WTC11 (cell line): ENCODE measurements at places on chromosomes 1 and 21. TPM values are rescaled to one million over a fixed set of nuclear protein-coding genes. Genes with fewer than 3 reads are reported as not detected.

TFAP2E gene
- 1.5 to 1.7 TPM (median 1.5 TPM) in 3 replicates for total RNA-seq

LIPI gene
- total RNA-seq = not detected in 3 replicates

TMEM9 gene
- 97.5 to 109 TPM (median 102 TPM) in 3 replicates for total RNA-seq

FHAD1 gene
- 2.6 to 3.0 TPM (median 2.9 TPM) in 3 replicates for total RNA-seq

FRRS1 gene
- 6.0 to 6.2 TPM (median 6.1 TPM) in 3 replicates for total RNA-seq

GRCh38 chr1:53015508-53015860 lies 46.5 kb upstream of the PODN start:
- H3K27me3 ChIP-seq = no peaks in the 10 kb centered on the region; the same call in 1 of the 2 replicates
- peak overlapping the region; percentile 81 for H3K4me3 ChIP-seq
- no peaks in the 10 kb centered on the region for H3K36me3 ChIP-seq
- DNase-seq = no peak
- peak overlapping the region; percentile 2 for H3K27ac ChIP-seq

DNA sequence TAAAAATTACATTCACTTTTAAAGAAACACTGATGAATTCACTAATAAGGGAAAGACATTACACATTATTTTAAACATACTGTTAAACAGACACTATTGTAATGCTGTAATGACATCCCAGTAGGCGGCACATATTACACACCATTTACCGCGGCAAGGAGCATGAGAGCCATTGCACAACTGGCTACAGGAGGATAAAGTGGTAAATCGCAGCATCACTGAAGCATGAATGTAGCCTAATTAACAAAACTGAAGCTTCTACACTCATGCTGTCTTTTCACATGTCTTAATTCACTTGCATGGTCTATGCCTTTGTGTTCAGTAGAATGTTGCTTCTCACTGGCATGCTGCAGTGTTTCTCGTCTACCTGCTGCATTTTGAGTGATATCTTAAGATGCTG lies 1046.0 kb downstream of the MRPL39 start:
- H3K4me3 ChIP-seq = no peak overlapping the region
- H3K4me1 ChIP-seq = no peaks in the 10 kb centered on the region
- H3K27me3 ChIP-seq = peaks cover 4% of the 10 kb centered on the region
- DNase-seq = no peak
- peaks cover 58% of the 10 kb centered on the region for H3K36me3 ChIP-seq
- no peak overlapping the region for H3K27ac ChIP-seq

DNA sequence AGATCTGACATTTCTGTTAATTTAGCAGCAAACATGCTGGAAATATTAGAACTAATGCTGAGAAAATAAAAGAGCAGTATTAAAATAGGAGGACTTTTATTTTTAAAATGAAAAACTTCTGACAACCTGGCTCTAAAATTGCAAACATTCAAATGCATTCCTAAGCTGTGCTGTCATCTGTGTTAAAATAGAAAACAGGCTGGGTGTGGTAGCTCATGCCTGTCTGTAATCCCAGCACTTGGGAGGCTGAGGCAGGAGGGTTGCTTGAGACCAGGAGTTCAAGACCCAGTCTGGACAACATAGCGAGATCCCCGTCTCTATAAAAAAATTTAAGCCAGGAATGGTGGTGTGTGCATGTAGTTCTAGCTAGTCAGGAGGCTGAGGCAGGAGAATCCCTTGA lies 44.6 kb downstream of the MIGA1 start:
- no peak overlapping the region for H3K4me3 ChIP-seq
- peaks cover 11% of the 10 kb centered on the region for H3K36me3 ChIP-seq
- H3K27me3 ChIP-seq = no peaks in the 10 kb centered on the region
- no peaks in the 10 kb centered on the region for H3K4me1 ChIP-seq
- H3K27ac ChIP-seq = no peak overlapping the region

GRCh38 chr1:39890273-39890672 lies 7.0 kb upstream of the TRIT1 start:
- peaks cover 37% of the 10 kb centered on the region for H3K4me1 ChIP-seq
- DNase-seq = no peak
- no peak overlapping the region for H3K27ac ChIP-seq

- no peak for DNase-seq
- H3K4me1 ChIP-seq = peaks cover 8% of the 10 kb centered on the region; the same call in 1 of the 2 replicates
- H3K27ac ChIP-seq = no peak overlapping the region
These were observed 43.6 kb upstream of the CCDC190 start for GRCh38 chr1:162904579-162904978.

DNA sequence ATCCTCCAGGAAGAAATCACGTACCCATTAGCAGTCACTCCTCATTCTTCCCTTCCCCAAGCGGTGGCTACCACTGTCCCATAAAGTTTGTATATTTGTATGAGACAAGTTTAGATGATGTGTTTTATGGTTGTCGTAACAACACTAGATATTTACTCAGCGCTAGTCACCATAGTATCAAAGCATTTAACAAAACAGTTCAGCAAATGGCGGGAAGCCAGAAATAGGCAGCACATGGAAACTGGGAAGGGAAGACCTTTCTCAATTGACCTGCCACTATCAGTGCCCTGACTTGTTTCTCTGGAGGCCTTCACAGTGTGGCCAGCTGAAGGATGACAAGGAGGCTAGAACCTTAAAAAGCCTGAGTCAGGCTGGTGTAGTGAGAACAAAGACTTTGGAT lies 31.1 kb downstream of the CNST start:
- no peaks in the 10 kb centered on the region for H3K36me3 ChIP-seq
- H3K27me3 ChIP-seq = no peaks in the 10 kb centered on the region
- no peaks in the 10 kb centered on the region for H3K4me1 ChIP-seq
- no peak for DNase-seq
- no peak overlapping the region for H3K27ac ChIP-seq

DNA sequence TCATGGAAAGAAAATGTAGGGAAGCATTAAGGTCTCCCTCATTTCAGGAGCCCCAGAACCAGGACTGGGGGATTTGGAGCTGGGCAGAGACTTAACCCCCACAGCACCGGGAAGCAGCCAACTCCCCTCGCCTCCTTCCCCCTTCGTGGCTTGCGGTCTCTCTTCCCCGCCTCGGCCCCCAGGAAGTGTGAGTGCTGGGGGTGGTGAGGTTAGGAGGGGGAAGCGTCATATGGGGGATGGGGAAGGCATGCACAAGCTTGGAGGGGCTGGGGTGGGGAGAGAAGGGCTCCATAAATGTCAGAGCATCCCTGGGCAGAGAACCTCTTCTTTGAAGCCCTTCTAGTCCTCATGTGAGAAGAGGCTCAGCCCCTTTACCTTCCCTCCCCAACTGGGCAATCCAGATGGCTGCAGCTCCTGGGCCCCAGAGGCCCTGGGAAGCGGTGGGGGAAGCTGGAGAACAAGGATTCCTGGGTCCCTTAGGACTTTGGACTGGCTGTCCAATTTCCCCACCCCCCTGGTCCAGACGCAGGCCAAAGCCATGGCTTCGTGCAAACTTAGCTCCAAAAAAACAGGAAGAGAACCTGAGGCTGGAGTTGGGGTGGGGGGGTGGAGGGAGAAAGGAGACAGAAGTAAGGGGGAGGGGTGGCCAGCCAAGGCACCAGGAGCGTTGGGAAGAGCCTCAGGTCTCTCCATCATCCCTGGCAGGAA lies 7.8 kb downstream of the ZBTB7B start:
- H3K36me3 ChIP-seq = peaks cover 4% of the 10 kb centered on the region; the same call in 1 of the 2 replicates
- H3K27me3 ChIP-seq = no peaks in the 10 kb centered on the region
- DNase-seq = no peak
- peaks cover 52% of the 10 kb centered on the region for H3K4me1 ChIP-seq

DNA sequence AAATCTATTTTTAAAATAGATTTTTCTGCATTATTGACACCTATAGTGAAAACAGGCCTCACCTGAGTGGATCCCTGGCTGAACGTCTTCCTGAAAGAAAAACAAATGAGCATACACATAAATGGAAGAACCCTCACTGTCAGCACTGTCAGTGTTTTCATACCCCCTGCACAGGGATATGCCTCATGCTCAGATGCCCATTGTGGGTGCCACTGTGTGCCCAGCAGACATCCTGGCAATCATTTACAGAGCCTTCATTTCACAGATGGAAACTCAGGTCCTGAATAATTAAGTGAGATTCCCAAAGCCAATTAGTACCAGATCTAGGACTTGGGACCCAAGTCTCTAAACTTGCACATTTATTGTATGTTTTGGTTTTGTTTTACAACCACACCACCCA lies 19.9 kb downstream of the FCRL1 start:
- H3K27ac ChIP-seq = no peak overlapping the region
- no peaks in the 10 kb centered on the region for H3K4me1 ChIP-seq
- no peak overlapping the region for H3K4me3 ChIP-seq
- no peaks in the 10 kb centered on the region; the same call in 1 of the 2 replicates for H3K27me3 ChIP-seq
- H3K36me3 ChIP-seq = no peaks in the 10 kb centered on the region
- no peak for DNase-seq

GRCh38 chr1:39711966-39712340 lies 20.7 kb upstream of the HPCAL4 start:
- peak; percentile 70 for DNase-seq
- H3K27me3 ChIP-seq = peaks cover 100% of the 10 kb centered on the region
- H3K4me3 ChIP-seq = no peak overlapping the region
- no peak overlapping the region for H3K27ac ChIP-seq

- H3K27ac ChIP-seq = no peak overlapping the region
- peaks cover 44% of the 10 kb centered on the region for H3K36me3 ChIP-seq
- H3K4me3 ChIP-seq = peak overlapping the region; percentile 76
These were observed 1.7 kb downstream of the RCC2 start for GRCh38 chr1:17437580-17438317.

DNA sequence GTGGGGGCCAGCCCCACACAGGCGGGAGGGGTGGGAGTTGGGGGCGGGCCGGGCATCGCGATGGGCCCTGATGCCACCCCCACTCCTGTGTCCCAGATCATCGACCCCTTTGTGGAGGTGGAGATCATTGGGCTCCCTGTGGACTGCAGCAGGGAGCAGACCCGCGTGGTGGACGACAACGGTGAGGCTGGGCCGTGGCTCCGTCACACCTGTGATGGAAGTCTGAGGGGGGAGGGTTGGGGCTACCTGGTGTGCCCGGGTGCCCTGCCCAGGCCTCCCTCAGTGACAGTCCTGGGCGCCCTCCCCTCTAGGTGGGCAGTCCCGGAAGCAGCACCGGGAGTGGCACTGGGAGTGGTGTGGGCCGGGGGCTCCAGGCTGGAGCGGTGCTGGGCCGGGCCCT lies 22.6 kb downstream of the PLCH2 start:
- H3K27me3 ChIP-seq = no peaks in the 10 kb centered on the region
- no peak for DNase-seq
- no peak overlapping the region for H3K27ac ChIP-seq
- no peaks in the 10 kb centered on the region for H3K36me3 ChIP-seq

DNA sequence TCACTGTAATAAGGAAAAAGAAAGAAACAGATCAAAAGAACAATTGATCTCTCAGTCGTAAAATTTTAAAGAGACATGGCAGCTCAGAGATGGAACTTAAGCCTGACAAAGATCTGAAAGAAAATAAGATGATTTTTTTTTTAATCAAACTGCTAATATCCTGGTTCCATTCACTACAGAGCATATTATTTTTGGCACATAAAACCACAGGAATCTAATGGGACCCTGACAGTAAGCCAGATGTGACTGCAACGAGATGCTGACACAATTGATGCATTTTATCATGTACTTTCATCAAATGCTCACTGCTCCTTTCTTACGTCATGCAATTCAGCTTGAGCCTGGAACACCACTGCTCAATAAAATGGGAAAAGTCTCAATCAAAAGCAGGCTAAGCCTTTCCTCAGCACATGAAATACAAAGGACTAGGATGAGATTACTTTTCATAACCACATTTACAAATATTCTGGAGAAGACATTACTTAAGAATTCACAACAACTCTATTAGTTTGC lies 16.6 kb downstream of the GPATCH2 start:
- H3K4me3 ChIP-seq = no peak overlapping the region
- no peaks in the 10 kb centered on the region for H3K27me3 ChIP-seq

DNA sequence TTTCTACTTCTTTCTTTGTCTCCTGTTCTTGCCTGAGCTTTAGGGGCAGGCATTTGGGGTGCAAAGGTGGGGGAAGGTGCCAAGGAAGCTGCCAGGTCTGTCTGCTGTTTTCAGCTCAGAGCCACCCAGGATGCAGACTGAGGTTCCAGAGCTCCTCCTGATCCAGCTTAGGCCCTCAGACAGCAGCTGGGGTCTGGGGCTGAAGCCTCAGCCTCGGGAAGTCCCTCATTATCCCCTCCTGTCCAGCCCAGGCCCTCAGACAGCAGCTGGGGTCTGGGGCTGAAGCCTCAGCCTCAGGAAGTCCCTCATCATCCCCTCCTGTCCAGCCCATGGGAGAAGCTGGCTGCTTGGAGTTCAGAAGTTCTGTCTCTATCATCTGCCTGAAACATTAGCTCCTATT lies 257.7 kb upstream of the CSF3R start:
- H3K4me1 ChIP-seq = peaks cover 28% of the 10 kb centered on the region
- no peak overlapping the region for H3K27ac ChIP-seq
- peaks cover 4% of the 10 kb centered on the region for H3K36me3 ChIP-seq
- no peak for DNase-seq
- H3K27me3 ChIP-seq = peaks cover 4% of the 10 kb centered on the region
